CD4-positive, alpha-beta T cell treated with Interferon gamma for 1 hour (primary cell): ENCODE measurements at places on chromosomes 5 and 9.

GRCh38 chr5:88670461-88670860 is 212.5 kb downstream of the MEF2C start:
- DNase-seq: no peak

DNA sequence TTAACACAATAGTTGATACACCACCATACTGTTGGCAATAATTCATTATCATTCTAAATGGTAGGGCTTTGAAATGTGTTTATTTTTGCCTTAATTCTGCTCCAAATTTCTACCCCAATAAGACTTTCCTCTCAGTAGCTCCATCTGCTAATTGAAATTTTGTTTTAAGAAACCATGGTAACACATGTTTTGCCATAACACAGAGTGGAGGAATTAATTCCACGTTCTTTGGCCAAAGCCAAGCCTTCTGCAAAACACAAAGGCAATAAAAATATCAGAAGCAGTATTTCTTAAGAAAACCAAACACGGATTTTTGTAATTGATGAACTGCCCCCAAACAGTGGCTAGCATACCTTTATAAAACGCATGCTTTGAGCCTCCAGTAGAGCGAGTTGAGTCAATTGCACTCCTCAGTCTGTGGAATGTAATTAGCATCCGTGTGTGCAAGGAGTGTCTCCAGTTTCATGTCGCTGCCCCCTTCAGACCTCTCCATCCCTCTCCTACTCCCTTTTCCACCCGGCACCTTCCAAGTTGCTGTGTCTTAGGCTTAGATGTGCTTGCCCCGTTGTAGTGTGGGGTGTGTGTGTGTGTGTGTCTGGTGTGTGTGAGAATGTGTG is 58.2 kb upstream of the CKS2 start:
- no peak for DNase-seq

- no peak for DNase-seq
These were observed 77.2 kb downstream of the CTSL start for GRCh38 chr9:87803166-87803565.

- DNase-seq: no peak
These were observed 30.6 kb downstream of the NKD2 start for GRCh38 chr5:1039210-1039548.

DNA sequence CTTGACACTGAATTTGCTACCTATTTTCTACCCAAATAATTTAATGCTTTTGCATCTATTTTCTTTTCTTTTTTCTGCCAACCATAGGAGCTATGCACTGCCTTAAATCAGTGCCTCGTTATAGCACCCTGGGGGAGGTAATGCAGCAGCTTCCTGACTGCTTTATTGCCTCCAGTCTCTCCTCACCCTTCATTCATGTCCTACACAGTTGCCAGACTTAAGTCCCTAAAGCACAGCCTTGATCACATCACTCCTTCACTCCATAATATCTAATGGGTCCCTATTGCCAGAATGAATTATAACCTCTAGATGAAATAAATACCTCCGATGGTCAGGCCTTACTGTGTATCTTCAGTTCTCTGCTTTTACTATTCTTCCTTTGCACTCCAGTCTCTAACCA is 211.2 kb upstream of the GLRA1 start:
- no peak for DNase-seq

DNA sequence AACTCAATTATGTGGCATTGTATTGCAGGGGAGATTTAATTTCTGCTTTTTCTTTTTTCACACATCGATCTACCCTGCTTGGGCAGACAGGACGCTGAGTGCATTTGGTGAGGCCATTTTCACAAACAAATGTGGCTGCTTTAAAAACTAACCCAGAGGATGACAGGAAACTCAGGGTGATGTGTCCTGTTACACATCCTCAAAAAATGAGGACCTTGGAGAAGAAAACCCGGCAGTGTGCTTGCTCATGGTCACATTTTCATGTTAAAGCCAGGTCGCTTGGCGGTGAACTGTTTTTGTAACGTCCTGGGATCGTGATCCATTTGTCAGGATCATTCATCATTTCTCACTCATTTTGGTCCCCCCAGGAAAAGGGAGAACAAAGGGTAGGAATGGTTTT is 478.3 kb upstream of the ADAMTS16 start:
- no peak for DNase-seq
